H1 (cell line): ENCODE measurements at places on chromosomes 2 and 18.

DNA sequence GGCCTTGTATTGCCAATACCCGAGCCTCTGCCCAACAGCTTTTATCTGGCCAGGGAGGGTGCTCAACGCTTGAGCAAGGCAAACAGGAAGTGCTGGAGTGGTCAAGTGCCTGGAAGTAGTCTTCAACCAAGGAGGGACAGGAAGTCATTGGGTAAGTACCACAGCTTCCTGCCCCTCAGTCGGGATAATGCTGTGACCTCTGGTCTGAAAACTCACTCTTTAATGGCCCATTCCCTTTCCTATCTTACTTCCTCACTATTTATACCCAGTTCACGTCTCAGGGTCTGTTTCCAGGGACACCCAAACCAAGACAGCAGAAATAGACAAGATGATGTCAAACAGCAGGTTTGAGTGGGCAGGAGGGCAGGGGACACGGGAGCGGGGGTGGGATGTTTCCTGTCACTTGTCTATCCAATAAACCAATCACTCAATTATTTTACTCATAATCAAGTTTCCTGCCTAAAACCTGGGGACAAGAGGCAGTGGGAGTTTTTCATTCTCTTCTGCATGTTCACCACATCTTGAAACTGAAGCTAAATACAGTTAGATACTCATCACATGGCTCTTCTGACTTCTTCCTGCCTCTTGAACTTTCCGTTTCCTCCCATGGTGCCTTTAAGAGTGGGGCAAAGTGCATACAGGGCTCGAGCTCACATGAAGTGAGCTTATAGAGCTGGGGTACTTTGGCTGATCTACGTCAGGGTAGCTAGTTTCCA lies 68.9 kb upstream of the CAB39 start:
- no peak for DNase-seq

DNA sequence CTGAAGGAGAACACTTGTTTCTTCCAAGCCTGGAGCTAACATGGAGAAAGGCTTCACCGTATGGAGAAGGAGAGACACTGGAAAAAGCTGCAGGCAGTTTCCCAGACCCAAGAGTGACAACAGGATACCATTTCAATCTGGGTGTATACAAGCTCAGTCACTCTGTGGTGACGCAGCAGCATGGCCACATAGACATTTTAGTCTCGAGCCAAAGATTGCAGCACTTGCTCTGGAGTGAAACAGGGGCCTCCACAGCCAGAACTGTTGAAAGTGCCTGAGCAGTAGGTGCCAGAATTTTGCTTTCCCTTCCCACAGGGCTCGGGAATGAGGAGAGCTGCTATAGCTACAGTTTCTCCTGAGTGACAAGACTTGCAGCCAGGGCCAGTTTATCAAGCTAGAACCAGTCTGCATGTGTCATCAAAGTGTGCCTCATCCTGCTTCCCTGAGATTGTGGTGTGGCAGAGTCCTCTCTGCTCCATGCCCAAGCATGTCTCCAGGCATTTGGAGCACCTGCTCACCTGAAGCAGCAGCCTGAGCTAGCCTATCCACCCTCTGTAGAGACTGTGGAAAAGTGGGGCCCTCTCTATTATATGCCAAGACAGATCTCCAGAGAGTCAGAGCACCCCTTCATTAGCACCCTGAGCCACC lies 234.6 kb upstream of the CDH19 start:
- DNase-seq: no peak

GRCh38 chr2:237236188-237236587 lies 150.5 kb downstream of the COPS8 start:
- no peak for DNase-seq

GRCh38 chr2:1282552-1282951 lies 130.7 kb upstream of the TPO start:
- no peak for DNase-seq

- peak; percentile 21 for DNase-seq
Observed at GRCh38 chr2:227191367-227191766, 26.9 kb downstream of the COL4A3 start.

DNA sequence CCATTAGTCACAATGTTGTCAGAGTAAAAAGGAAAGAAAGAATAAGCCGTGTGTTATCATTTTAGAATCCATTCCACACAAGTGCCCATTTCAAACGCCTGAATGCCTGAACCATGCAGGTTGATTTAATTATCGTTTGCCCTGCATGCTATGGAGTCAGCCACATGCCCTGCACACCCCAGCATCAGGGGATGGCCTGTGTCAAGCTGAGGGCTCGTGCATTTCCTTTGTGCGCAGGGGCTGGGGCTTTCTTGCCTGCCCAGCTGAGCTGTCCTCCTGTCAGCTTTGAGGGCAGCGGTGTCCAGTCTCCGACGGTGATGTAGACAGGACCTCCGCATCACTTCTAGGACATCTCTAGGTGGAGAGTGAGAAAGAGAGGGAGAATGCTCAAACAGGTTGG lies 200.4 kb downstream of the TSN start:
- no peak for DNase-seq

DNA sequence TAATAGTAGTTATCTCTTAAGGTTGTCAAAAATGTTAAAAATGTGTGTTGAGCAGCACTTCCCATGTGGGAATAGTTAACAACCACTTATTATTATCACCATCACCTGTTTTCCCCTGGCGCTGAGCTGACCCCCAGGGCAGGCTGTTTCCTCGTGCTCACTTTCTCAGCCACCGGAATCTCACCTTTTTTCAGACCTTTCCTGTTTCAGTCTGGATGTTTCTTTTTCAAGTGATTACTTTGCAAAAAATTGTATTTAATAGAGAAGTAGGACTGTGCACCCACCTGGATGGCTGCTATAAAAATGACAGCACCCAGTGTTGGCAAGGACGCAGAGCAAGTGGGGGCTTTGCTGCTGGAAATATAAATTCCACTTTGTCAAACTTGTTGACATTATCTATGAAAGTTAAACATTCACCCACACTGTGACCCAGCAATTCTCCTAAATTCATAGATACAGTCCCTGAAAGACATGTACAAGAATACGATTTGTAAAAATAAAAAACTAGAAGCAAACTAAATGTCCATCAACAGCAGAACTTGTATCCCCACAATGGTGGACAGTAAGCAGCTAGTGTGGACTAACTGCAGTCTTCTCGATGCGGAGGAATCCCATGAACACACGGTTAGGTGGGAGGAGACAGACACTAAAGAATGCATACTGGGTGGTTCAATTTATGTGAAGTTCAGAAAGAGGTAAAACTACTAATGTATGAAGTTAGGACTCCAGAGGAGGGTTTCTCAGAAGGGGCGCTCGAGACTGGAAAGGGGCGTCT lies 66.5 kb downstream of the SOWAHC start:
- no peak for DNase-seq

- DNase-seq: no peak
Observed at GRCh38 chr2:1714291-1715064, 29.8 kb downstream of the PXDN start.

GRCh38 chr2:174169372-174169771 lies 79.0 kb downstream of the OLA1 start:
- no peak for DNase-seq

DNA sequence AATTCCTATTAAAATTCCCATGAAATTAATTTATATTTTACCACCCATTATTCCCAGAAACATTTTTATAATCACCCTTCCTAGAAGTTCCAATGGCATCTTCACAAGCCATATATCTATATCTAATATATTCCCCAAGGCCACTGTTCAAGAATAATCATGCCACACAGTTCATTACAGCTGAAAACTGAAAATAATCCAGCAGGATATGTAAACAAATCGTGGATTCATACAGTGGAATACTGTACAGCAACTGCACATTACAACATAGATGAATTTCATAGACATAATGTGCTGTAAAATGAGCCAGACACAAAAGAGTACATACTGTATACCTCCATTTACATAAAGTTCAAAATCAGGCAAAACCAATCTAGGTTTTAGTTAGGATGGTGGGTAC lies 63.9 kb upstream of the SERPINE2 start:
- no peak for DNase-seq

DNA sequence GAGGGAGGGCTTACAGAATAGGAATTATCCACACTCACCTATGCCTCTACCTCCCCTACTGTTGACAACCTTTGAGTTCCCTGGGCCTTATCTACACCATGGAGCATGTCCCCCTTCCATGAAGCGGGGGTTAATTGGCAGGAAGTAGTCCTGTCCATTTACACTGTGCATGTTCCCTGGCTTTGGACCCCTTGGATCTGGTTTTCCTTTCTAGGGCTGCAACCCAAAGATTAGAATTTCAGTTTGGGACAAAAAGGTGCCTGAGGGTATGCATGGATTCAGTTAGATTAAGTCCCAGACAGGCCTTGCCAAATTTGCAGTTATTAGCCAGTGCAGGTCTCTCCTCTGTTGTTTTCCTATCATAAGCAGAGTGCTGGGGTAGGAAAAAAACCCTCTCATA lies 180.3 kb downstream of the CMPK2 start:
- no peak for DNase-seq

DNA sequence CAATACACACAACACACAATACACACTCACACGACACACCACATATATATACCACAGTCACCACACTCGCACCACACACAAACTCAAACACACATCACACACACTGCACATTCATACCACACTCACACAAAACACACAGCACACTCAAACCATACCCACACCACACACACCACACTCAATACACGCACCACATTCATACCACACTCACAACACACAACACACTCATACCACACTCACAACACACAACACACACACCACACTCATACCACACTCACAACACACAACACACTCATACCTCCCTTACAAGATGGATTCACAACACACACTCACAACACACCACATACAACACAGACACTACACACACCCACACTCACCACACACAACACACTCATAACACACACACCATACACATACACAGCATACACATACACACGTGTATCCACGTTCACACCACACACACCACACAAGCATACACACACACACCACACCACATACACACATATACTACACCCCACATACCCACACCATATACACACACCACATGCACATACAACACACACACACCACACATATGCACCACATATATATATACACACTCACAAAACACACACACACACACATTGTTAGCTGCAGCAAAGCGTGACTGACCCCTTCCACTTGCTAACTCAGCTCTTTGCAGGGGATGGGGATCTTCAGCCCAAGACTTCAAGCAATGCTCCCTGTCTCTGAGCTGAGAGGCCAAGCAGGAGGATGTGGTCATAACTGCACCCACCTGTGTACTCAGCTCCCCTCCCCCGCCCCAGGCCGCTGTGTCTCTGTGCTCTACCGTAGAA lies 59.0 kb downstream of the SDC1 start:
- no peak for DNase-seq

GRCh38 chr2:224393157-224393872 lies 8.6 kb downstream of the FAM124B start:
- no peak for DNase-seq

DNA sequence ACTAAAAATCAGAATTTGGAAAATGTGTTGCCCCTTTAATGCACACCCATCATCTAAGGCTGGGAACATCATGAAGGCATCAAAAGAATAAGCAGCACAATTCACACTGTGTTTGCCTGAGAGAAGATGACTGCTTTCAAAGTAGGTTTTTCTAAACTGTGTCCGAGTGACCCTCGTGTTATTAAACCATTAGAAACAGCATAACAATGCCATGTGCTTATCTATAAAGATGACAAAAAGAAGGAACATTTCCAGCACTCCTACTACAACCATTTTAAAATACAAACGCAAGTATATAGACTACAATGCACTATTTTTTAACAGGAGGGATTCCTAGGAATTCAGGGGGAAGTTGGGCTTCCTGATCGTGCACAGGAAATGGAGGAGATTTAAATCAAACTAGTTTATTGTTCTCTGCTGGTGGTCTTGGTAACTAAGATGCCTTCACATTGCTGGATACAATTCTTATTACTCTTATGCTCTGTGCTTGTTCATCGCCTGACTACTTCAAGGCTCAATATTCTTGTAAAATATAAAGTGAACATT lies 305.9 kb upstream of the CCDC68 start:
- DNase-seq: no peak

DNA sequence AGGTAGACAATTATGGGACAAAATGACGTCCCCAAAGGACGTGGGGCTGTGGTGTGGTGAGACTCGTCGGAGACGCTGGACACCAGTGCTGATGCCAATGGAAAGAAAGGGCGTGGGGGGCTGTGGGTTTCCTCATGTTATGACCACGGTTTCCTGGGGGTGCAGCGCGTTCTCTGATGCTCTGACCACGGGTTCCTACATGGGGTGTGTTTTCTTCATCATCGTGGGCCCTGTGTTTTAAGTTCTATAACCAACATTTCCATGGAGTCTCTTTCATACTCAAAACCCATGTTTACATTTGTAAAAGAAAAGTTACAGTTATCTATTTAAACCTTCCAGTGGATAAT lies 141.6 kb downstream of the RTP5 start:
- no peak for DNase-seq

DNA sequence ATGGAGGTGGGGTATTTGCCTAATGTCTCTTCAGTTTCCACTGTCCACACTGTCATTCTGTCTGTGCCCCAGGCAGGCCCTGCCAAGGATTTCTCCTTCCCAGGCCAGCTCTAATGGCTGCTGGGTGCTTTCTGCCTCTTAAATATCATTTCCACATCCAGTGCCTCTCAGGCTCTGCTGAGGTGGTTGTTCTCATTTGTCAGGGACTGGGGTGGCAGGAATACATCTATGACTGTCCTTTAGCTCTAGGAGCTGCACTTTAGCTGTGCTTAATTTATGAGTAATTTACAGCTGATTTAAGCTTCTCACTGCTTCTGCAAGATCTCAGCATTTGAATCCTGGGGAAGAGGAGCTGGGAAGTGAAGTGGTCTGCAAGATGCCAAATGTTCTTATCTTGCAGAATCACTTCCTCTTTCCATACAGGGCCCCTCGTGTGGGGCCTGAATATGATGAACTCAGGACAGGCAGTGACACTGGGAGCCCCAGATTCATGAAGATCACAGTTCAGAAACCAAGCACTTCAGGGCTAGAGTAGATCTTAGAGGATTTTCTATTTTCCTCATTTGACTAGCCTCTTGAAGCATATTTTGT lies 150.2 kb downstream of the FSHR start:
- DNase-seq: no peak

GRCh38 chr2:162297925-162298552 lies 20.4 kb downstream of the IFIH1 start:
- no peak for DNase-seq

GRCh38 chr2:186848873-186849578 lies at the start of gene ZSWIM2:
Gene ZSWIM2, minus strand, starts transcription at chr2:186849170. Its CDS starts 40 bp downstream, at chr2:186849130.
- DNase-seq: peak; percentile 72

- DNase-seq: no peak
Observed at GRCh38 chr18:71846716-71847115, 697.4 kb downstream of the CBLN2 start.

GRCh38 chr2:188878716-188879115 lies 95.5 kb upstream of the COL3A1 start:
- no peak for DNase-seq

DNA sequence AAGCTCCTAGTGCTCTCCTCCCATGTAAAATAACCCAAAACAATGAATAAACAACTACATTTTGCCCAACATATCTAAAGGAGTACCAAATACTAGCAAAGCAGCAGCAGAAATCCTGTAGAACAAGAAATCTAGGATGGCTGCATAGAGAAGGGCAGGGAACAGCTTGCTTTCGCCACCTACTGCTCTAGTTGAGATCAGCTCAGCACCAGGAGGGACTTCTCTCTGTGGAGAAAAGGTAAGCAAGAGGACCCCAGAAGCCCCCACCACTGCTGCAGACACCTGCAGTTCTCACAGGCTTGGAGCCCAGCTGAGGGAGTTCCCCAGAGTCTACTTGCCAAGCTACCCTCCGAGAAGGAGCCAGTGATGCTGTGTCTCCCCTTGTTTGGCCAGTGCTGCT lies 243.0 kb upstream of the CHST9 start:
- no peak for DNase-seq
